ENCODE measurements at places on chromosomes 5 and 9. TPM values are rescaled to one million over a fixed set of nuclear protein-coding genes. Genes with fewer than 3 reads are reported as not detected.
A peak's percentile ranks its signal among the peaks of the same experiment; 100 is the strongest.

GRIN1 gene
- total RNA-seq, result 0.35 TPM

DNA sequence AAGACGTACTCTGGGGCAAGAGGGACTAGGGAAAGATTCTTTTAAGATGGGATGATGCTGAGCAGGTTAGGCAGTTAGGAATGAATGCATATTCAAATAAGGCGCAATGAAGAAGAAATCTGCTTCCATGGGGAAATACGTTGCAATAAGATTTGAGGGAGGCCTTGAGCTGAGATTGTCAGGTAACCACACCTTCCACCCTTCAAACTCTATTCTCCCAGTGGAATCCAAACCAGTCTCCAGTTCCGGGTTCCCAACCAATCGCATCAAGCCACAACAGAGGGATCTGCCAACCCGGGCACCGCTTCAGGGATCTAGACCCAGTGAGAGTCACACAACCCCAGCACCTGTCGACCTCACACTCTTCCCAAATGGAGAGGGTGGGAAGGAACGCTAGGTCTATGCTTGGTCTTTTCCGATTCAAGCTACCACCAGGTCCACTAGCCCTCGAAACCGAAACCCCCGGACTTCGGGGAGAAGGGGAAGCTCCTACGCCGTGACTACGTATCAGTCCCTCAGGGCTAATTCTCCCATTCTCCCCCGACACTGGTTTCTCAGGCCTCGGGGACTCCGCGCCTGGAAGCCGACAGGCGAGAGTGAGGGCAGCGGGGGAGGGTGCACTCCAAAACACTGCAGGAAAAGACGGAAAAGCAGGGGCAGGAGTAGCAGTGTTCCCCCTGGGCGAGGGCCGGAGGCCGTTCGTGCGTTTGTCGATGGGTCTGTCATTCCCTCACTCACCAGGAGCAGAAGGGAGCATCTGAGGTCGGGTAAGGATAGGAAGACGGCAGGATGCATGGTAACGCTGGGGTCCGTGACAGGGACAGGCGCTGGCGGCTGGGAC lies 534 bp downstream of the ERP44 start:
- peak; percentile 94 for DNase-seq

- no peak for DNase-seq
Observed at GRCh38 chr9:9341203-9341602, 1271.6 kb downstream of the PTPRD start.

- no peak for DNase-seq
Observed at GRCh38 chr5:173961418-173961817, 27.6 kb upstream of the C5orf47 start.

DNA sequence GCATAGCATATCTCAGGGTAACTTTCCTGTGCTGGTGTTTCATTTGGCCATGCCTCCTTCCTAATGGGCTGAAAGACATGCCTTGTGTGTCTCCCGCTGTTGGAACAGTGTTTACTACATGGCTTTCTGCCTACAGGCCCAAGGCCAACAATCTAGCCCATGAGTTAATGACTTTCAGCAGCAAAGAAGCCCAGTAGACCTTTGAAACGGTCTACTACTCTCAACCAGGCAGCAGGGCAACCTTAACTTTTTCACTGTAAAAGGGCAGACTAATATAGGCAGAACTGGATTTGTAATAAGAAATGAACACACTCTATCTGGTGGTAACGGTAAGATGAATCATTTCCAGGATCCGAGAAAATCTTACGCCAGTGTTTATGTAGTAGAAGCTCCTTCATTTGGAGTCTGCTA lies 21.0 kb downstream of the C5orf15 start:
- no peak for DNase-seq

TMEM8B gene
- 23.5 TPM for total RNA-seq

LSM11 gene
- 3.4 TPM for total RNA-seq

DNA sequence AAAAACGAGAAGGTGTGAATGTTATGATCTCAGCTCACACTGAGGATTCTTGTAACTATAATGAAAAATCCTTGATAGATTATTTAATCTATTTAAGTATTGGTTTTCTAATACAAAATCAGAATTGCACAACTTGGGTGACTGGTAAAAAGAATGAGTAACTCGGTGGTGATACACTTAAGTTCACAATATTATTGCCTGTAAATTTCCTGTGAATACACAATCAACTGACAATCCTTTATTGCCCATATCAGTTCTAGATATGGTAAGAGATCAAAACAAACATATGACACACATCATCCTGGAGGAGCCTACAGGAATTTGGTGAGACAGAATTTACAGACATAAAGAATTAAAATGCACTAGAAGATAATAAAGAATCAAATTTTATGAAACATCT lies 14.1 kb upstream of the LURAP1L start:
- DNase-seq, result no peak

GRCh38 chr5:138238034-138238433 lies 24.9 kb upstream of the CDC23 start:
- DNase-seq, result no peak

Data from endodermal cell (in vitro differentiated cells).